ENCODE measurements at places on chromosomes 1 and 21.

DNA sequence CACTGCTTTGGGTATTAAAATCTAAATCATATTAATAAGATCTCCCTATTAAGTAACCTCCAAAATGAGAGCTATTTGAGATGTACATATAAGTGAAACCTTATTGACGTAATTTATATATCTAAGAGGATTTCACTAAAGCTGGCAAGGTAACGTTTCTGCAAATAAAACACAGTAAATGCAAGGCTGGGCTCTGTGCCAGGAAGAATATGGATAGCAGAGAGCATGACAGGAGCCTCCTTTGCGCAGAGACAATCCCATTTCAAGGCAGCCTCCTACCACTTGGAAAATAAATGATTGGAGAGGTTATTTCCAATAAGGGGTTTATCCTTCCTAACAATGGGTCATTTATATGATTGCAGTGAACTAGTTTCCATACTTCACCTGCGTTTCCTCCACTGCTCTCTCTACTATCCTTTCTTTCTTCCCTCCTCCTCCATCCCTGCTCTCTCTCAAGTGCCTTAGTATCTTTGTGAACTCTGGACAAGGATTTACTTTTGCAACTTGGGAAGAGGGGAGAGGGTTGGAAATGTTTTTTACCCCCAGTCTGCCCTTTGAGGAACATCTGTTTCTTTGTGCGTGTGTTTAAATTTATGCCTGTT, 3.0 kb upstream of the NFIA start:
- no peak for DNase-seq
- H3K4me3 ChIP-seq, result peak overlapping the region; percentile 88
- H3K27ac ChIP-seq, result peak overlapping the region; percentile 99
- no peaks in the 10 kb centered on the region for H3K36me3 ChIP-seq

- H3K4me3 ChIP-seq, result no peak overlapping the region
- no peak overlapping the region for H3K27ac ChIP-seq
- no peak for DNase-seq
- peaks cover 15% of the 10 kb centered on the region for H3K4me1 ChIP-seq
- no peaks in the 10 kb centered on the region for H3K36me3 ChIP-seq
Observed at GRCh38 chr21:27677546-27677945, 710.7 kb upstream of the ADAMTS5 start.

DNA sequence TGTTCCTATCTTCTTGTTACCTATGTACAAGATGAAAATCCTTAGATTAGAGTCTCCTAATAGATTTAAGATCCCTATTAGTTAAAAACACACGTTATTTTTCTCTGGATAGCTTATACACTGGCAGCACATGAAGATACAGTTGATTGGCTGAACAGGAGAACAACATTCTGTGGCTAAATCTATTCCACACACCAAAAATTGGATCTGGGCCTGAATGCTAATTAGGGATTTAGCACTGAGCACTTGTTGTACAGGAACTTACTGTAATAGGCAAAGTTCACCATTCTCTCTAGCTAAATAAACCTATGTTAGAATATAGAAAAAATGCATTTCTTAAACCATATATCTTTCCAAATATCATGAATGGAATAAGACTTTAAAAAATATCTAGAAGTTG, 117.1 kb upstream of the PTGFR start:
- H3K27me3 ChIP-seq, result no peaks in the 10 kb centered on the region
- DNase-seq, result no peak
- H3K36me3 ChIP-seq, result no peaks in the 10 kb centered on the region

DNA sequence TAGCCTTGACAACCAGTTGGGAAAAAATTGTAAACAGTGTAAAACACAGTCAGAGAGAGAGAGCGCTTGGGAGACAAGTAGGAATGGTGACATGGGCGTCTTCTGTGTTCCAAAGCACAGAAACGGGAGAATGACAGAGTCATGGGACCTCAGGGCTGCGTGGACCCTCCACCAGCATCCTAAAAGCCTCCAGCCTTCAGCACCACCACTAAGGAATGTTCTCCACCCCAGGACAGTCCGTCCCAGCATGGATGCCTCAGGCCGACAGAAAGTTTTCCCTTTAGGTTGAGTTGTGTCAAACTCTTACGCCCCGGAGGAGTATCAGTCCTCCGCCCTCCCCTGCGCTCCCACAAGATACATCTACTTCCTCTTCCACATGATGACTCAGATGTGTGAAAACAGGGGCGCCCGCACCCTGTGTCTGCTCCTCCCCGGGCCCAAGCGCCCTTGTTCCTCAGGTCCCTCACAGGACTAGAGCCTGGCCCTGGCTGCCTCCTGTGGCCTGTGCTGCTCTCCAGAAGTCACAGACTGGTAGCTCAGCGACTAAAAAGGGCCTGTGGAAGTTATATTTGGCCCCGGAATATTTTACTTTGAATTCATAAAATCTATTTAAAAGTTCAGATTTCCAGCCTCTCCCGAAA, 63.9 kb upstream of the EFHD2 start:
- no peak overlapping the region for H3K27ac ChIP-seq
- no peak overlapping the region for H3K4me3 ChIP-seq

DNA sequence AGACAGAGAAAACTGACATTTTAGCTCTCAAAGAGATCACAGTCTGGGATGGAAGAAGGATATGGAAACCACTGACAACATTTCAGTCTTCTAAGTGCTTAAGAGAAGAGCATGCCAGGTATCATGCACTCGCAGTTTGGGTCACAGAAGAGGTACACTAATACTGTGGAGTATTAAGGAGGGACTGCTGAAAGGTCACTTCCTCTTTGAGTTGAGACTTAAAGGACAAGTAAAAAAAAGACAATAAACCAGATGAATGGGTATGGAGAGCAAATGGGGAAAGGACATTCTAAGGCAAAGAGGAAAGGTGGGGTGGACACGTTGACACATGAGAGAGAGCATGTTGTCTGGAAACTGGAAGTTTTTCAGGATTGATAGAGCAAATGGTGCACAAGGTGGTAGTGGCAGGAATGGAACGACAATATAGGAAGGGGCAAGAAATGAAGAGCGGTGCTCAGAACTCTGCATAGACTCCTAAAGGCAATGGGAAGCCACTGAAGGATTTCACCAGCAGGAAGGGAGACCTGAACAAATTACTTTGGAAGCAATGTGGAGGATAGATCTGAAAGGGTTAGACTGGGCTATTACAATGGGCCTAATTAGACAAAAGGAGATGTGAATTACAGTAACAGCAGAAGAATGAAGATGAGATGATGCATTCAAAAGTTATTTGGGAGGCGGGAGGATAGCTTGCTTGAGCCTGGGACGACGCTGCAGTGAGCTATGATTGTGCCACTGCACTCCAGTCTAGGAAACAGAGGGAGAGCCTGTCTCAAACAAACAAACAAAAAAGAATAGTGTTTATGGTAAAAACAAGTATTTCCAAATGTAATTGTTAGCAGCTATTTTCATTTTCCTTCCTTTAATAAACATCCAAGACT, 11.1 kb downstream of the DIPK1A start:
- H3K4me1 ChIP-seq, result no peaks in the 10 kb centered on the region
- H3K4me3 ChIP-seq, result no peak overlapping the region
- no peaks in the 10 kb centered on the region for H3K27me3 ChIP-seq

DNA sequence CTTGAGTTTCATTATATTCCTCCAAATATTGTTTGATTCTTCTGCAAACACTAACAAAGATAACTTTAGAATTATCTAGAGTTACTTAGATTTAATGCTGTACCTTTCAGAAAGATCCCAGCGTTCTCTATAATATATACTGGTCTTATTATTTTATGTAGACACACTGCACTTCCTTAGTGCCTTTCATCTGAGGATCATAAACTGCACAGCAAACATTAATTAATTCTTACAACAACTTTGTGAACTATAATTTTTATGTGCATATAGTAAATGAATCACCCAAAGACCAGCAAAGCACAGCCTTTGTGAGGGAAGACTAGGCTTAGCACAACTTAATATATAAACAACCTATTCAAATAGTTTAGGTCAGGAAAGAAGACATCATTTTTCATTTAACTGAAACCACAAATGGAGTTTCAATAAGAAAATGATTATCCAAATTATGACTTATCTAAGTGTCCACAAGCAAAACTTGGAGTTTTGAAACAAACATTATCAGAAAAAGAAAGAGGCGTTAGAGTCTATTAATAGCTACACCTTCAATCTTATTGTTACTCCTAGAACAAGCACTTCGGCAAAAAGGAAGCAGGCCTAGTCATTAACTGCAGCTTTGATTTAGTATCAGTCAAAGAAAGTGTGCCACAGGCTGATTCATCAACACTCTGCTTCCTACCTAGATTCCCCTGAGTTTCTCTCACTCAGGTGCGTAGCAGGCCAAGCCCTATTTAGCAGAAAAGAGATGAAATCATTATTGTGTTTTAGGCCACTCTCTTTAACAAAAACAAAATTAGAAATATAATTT, 22.5 kb upstream of the RC3H1 start:
- no peak overlapping the region for H3K27ac ChIP-seq
- DNase-seq, result no peak

GRCh38 chr1:98940722-98941079, 64.0 kb downstream of the PLPPR5 start:
- H3K36me3 ChIP-seq, result no peaks in the 10 kb centered on the region
- H3K27me3 ChIP-seq, result no peaks in the 10 kb centered on the region
- H3K27ac ChIP-seq, result no peak overlapping the region
- DNase-seq, result no peak
- H3K4me3 ChIP-seq, result no peak overlapping the region

DNA sequence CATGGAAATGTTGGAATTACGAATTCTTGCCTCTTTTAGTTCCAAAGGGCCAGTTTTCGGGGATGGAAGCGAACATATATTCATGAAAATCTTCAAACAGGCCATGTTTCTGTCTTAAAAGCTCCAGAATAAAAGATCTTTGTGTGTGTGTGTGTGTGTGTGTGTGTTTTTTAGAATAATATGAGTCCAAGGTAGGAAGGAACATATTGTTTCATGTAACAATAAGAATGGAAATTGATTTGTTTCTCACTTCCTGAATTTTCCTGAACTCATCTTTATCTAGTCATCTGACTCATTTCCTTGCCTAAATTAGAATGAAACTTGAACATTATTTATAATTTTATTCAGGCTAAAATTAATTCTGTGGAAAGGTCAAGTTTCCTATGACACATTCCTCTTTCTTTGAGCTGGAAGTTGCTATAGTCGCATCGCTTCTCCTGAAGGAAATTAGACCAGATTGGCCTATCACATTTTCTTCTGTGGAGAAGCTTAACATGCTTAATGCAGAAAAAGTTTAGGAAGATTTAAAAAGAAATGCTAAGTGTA, 805.1 kb upstream of the ADAMTS5 start:
- no peaks in the 10 kb centered on the region for H3K4me1 ChIP-seq
- DNase-seq, result no peak
- H3K36me3 ChIP-seq, result no peaks in the 10 kb centered on the region
- no peaks in the 10 kb centered on the region for H3K27me3 ChIP-seq
- no peak overlapping the region for H3K4me3 ChIP-seq
- no peak overlapping the region for H3K27ac ChIP-seq

GRCh38 chr1:13538832-13539231, 25.0 kb upstream of the LRRC38 start:
- no peak overlapping the region for H3K27ac ChIP-seq
- DNase-seq, result no peak
- no peak overlapping the region for H3K4me3 ChIP-seq
- no peaks in the 10 kb centered on the region for H3K36me3 ChIP-seq

DNA sequence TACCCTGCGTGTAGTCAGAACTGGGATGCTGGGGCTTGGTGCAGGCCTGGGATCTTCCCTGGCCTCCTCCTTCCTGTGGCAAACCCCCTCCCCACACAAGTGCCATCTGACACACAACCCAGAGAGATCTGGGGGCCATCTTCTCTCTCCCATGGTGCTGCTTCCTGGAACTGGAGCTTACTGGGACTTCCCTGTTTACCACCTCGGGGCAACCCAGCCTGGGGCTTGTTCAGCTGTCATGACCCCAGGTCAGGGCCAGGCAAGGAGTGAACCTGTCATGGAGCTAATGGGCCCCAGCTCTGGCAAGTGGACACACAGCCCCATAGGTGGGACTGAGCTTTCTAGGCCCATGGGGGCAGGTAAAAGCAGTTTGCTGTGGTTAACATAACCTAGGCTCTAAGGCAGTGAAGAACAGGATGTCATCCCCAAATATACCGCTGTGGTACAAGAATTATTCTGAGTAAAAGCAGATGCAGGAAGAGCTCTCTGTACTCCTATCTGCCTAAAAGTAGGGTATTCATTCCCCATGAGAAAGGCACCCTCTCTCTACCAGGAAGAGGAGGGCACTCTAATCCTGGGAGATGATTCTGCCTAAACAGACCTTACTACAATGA, 2.4 kb downstream of the TRIM11 start:
- H3K4me3 ChIP-seq, result peak overlapping the region; percentile 75
- no peak overlapping the region for H3K27ac ChIP-seq
- no peaks in the 10 kb centered on the region for H3K27me3 ChIP-seq

DNA sequence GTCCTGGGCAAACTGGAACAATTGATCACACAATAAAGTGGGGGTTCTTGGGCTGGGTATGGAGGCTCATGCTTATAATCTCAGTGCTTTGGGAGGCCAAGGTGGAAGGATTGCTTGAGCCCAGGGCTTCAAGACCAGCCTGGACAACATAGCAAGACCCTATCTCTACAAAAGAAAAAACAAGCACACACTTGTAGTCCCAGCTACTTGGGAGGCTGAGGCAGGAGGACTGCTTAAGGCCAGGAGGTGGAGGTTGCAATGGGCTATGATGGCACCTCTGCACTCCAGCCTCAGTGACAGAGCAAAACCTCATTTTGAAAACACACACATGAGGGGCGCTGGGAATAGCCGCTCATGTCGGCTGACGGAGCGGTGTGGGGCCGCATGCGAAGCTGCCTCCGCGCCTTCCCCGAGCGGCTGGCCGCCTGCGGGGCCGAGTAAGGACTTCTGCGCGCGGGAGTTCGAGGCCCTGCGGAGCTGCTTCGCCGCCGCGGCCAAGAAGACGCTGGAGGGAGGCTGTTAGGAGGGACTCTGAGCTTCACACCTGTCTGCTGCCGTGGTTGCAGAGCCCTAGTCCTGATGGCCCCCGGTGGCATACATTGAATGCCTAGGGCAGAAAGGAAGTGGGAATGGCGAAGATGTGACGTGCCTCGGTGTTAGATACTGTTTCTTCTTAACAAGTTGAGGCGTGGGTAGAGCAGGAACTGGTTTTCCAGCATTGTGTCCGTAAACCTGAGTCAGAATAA, 59.5 kb downstream of the ACBD3 start:
- H3K4me1 ChIP-seq, result peaks cover 8% of the 10 kb centered on the region
- H3K27ac ChIP-seq, result no peak overlapping the region
- no peak overlapping the region for H3K4me3 ChIP-seq
- no peaks in the 10 kb centered on the region for H3K36me3 ChIP-seq

GRCh38 chr1:5999711-6000443, 7.7 kb upstream of the NPHP4 start:
- H3K4me3 ChIP-seq, result no peak overlapping the region
- H3K36me3 ChIP-seq, result no peaks in the 10 kb centered on the region
- DNase-seq, result no peak
